ENCODE measurements at places on chromosomes 11 and 22. TPM values are rescaled to one million over a fixed set of nuclear protein-coding genes. Genes with fewer than 3 reads are reported as not detected.

The APOA5 gene
- total RNA-seq, result not detected

The OR5B2 gene
- not detected for total RNA-seq

The A4GALT gene
- total RNA-seq, result 2.3 TPM

The DCDC1 gene
- not detected for total RNA-seq

The BIK gene
- total RNA-seq, result 3.7 TPM

The KCNJ11 gene
- not detected for total RNA-seq

The DNAJC4 gene
- 23.4 TPM for total RNA-seq

The TENM4 gene
- total RNA-seq, result 0.23 TPM

The OR2AG2 gene
- total RNA-seq, result 0.08 TPM

The HORMAD2 gene
- not detected for total RNA-seq

The PARVG gene
- total RNA-seq, result 1.1 TPM

The HEPHL1 gene
- total RNA-seq, result not detected

The PRR5L gene
- 0.98 TPM for total RNA-seq

The WNT11 gene
- 0.16 TPM for total RNA-seq

The TUB gene
- 4.6 TPM for total RNA-seq

The GGT1 gene
- 0.32 TPM for total RNA-seq

The POLR2F gene
- 484 TPM for total RNA-seq

The SHANK2 gene
- 0.34 TPM for total RNA-seq

The OMP gene
- not detected for total RNA-seq

The SLC35E4 gene
- total RNA-seq, result 9.0 TPM

The MRPL49 gene
- 105 TPM for total RNA-seq

The IFITM1 gene
- total RNA-seq, result 3.9 TPM

The GPR137 gene
- 27.5 TPM for total RNA-seq

The TRIM51 gene
- 1.0 TPM for total RNA-seq

The CLDN5 gene
- total RNA-seq, result not detected

The MAPK8IP2 gene
- 0.04 TPM for total RNA-seq

The SPON1 gene
- 0.03 TPM for total RNA-seq

The C11orf87 gene
- total RNA-seq, result not detected

The EXPH5 gene
- total RNA-seq, result 0.13 TPM

The RIMBP3B gene
- 0.53 TPM for total RNA-seq

The CDC45 gene
- total RNA-seq, result 62.4 TPM

The SCGB1C1 gene
- not detected for total RNA-seq

The RCOR2 gene
- total RNA-seq, result 0.61 TPM

The SCO2 gene
- total RNA-seq, result 3.2 TPM

The APOBEC3B gene
- total RNA-seq, result 8.8 TPM

The OR51E2 gene
- total RNA-seq, result not detected

The TYR gene
- not detected for total RNA-seq

Measured in A375 (cell line).